ENCODE measurements at places on chromosomes 11 and 22. TPM values are rescaled to one million over a fixed set of nuclear protein-coding genes. Genes with fewer than 3 reads are reported as not detected.

Gene RASD2
- total RNA-seq, result 2.1 TPM

Gene NEU3
- total RNA-seq, result 5.4 TPM

Gene CLDN5
- total RNA-seq, result 41.0 TPM

Gene SPA17
- total RNA-seq, result 1.7 TPM

Gene CATSPERZ
- not detected for total RNA-seq

Gene ANGPTL5
- 0.25 TPM for total RNA-seq

Gene OR51B5
- total RNA-seq, result 0.25 TPM

Gene RBM4B
- total RNA-seq, result 6.3 TPM

Gene PITPNB
- total RNA-seq, result 55.0 TPM

DNA sequence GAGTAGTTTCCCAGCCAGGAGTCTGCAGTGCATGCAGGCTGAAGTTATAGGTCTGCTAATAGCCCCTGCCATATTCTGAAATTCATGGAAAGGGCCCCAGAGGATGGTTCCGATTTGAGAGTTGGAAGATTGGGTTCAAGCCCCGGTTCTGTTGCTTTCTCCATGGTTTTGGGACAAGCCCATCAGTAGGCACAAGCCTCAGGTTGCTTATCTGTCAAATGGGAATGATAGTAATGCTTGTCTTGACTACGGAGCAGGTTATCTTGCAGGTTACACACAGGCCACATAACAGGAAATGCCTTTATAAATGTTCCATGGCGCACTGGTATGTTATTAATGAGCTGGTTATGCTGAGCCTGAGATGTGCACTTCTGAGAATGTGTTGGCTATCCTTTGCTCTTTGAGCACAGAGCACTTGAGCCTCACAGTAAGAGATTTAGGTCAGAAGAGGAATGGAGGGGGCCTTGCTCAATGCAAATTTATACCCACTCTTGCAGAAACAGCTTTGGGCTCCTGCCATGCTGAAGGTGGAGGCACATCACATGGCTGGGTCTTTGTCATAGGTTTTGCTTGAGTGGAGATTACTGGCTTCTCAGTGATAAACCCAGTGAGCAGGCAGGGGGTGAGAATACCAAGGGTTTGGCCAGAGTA lies 47.1 kb downstream of the ZNRF3 start:
- DNase-seq, result no peak

GRCh38 chr11:125921042-125921441 lies 16.7 kb downstream of the DDX25 start:
- DNase-seq, result no peak

GRCh38 chr11:79697905-79698304 lies 257.1 kb upstream of the TENM4 start:
- DNase-seq, result no peak

DNA sequence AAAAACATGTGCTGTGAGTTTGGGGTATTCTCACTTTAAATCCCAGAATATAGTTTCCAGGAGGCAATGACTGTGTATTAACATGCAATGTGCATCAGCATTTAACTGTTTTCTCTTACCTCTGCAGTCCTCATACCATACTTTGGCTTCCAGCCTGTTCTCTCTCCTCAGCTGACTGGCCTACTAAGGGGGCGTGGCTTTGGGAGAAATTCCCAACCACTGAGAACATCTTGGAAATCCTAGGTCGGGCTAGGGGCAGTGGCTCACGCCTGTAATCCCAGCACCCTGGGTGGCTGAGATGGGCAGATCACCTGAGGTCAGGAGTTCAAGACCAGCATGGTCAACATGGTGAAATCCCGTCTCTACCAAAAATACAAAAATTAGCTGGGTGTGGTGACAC lies 13.5 kb upstream of the ZC3H12C start:
- no peak for DNase-seq

DNA sequence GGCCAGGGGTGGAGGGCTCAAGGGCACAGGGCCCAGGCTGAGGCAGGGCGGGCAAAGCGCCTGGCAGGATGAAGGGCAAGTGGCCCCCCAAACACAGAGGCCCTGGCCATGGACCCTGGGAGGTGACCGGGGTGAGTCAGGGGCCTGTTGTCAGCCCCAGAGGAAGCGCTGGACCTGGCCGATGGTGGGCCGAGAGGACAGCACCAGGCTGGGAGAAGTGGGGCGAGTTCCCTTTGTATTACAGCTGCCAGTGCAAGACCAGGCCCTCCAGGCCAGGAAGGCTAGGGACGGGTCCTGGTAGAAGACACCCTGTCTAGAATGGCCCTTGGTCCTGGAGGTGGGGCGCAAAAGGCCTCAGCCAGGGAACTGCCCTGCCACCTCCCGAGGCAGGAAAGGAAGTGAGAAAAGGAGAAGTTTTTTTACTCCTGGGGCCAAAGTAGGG lies 12.8 kb downstream of the CXCR5 start:
- no peak for DNase-seq

DNA sequence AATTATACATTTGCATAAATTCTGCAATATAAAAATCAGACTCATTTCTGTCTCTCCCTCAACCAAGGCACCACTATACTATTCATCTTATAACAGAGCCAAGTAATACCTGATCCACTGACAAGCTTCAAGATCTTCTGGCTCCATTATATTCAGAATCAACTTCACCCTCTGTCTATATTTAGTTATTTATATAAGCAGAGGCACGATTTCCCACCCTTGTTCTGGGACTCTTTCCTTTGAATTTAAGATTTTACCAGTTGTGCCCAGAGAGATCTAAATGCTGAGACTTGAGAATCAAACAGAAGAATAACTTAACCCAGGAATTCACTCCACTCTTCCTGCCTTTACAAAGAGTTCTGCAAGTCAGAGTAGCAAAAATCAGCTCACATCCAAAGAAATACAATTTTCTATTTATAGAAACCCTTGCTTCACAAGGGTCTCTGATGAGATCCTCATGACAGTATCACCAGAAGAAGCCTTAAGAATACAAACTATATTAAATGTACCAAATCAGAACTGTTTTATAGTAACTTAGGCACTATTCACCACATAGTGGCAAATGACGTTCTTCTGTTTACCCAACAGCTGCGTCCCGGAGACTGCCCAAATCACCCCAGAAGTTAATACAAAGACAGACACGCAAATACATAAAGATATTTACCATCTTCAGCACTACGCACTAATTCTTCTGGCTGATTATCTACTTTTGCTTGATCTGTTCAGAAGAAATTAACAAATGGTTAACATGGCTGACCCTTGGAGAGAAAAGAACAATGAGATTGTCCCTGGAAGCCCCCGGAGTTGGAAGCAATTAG lies 32.3 kb upstream of the CCDC89 start:
- no peak for DNase-seq

- no peak for DNase-seq
Observed at GRCh38 chr22:50605613-50606074, 5.1 kb downstream of the MAPK8IP2 start.

DNA sequence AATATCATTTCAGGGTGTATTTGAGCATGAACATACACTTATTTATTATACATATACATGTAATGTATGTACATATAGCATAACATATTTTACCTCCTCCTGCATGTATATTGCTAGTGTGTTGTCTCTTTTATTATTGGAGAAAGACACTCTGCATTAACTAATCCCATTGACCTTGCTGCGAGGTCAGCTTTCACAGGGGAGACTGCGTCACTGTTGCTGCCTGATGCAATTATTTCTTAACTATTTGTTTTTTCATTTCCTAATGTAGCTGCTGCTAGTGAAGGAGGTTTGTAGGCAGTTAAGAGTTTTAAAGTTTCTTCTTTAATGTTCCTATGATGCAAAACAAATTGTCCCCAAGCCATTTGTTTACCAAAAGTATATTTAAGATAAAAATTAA lies 185.4 kb upstream of the CNTN5 start:
- DNase-seq, result no peak

DNA sequence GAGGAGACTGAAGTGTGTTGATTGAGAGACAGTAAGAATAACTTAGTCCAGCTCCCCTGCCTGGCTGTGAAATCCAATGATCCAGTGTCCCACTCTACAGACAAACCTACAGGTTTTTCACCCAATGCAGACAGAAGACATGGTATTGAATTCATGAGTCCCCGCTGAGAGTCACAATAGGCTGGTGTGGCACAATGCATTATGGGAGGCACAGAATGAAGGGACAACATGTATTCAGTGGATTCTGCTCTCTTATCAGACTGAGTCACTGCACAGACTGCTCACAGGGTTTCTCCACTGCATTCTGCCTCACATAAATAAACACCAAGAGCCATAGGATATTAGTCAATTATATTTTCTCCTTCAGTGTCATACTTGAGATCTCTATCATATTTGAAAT lies 55.2 kb upstream of the TOP3B start:
- no peak for DNase-seq

DNA sequence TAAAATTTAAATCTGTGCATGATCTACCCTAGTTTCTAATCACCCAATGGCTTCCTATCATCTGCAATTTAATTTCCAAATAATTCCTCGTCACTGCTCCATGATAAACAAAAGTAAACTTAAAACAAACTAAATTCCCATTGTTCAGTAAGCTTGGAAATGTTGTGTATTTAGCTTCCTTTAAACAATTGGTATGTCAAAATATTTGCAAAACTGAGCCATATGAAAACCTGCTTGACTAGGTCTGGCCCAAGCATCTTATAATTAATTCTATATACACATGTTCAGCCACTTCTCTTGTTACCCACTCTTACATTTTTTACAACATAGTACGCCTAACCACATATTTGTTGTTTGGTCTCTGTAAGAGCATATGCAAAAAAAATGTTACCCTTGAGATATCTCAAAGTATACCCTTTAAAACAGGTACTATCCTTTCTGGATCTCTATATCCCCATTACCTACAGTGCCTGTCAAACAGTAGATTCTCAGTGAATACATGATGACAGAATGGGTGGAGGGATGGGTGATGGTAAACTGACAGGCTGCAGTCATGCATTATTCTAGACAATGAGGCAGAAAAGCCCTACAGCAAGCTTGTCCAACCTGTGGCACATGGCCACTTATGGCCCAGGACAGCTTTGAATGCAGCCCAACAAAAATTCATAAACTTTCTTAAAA lies 1277.9 kb upstream of the TENM4 start:
- DNase-seq, result no peak

DNA sequence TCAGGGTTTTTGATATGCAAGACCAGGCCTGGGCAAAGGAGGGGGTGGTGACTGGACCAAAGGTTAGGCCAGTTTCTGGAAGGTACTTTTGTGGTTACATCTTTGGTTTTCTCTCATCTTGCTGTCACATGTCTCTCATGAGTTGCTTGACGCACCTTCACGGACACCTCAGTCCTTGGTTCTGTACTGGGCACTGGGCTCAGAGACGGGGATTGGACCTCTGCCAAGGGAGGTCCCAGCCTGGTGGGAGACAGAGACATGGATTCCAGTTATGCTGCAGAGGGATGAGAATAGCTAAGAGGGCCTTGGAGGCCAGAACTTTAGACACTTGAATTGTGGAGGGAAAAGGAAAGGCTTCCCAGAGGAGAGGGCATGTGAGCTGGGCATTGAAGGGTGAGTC lies 1.7 kb downstream of the USP35 start:
- no peak for DNase-seq

- DNase-seq, result no peak
Observed at GRCh38 chr11:57650739-57651090, 1.0 kb upstream of the YPEL4 start.

DNA sequence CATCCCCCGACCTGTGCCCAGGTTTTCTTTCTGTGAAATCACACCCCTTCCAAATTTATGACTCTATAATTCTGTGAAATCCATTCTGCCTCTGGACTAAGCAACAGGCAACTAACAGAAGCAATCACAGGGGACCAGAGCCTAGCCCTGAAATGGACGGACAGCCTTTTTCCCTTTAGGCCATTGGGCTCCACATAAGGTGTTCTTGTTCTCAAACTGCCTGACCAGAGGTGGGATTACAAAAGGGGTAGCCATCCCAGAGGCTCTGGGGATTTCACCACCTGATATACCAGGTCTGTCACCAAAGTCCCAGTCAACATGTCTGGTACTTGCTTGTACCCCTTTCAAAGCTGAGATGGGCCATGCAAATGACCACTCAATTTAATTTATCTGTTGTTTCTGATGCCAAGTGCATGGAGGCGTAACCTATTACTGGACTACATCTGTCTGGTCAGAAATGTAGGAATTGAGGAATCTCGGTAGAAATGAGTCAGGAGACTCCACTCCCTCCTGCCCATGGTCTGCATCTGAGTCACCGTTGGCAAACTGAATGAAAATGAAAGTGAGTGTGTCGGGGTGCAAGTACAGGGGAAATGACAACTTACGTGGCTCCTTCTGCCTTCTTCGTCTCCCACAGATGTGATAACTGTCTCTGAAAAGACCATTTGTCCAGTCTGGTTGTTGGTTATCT lies 10.2 kb downstream of the DKK3 start:
- DNase-seq, result no peak

DNA sequence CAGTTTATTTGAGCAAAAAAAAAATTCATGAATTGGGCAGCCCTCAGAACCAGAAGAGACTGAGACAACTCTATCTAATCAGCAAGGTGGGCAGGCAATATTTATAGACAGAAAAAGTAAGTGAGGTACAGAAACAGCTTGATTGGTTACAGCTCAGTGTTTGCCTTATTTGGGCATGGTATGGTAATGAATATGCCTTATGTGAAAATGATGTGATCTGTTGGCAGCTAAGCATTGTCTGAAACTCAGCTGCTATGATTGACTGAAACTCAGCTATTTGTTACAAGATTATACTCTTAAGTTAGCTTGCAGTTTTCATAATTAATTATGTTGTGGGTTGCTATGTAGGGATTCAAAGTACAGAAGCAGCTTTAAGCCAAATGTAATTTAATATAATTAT lies 127.6 kb downstream of the CNTN5 start:
- DNase-seq, result no peak

- DNase-seq, result no peak
Observed at GRCh38 chr11:106369224-106369623, 291.8 kb downstream of the AASDHPPT start.

DNA sequence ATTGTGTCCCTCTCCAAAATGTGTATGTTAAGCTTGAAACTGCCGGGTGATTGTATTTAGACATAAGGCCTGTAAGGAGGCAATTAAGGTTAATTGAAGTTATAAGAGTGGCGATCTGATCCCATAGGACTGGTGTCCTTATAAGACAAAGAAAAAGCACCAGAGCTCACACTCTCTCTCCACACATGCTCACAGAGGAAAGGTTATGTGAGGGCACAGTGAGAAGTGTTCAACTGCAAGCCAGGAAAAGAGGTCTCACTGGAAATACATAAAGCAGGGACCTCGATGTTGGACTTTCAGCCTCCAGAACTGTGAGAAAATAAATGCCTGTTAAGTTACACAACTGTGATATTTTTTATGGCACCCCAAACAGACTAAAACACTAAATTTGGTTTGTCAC lies 1233.8 kb upstream of the CNTN5 start:
- no peak for DNase-seq

DNA sequence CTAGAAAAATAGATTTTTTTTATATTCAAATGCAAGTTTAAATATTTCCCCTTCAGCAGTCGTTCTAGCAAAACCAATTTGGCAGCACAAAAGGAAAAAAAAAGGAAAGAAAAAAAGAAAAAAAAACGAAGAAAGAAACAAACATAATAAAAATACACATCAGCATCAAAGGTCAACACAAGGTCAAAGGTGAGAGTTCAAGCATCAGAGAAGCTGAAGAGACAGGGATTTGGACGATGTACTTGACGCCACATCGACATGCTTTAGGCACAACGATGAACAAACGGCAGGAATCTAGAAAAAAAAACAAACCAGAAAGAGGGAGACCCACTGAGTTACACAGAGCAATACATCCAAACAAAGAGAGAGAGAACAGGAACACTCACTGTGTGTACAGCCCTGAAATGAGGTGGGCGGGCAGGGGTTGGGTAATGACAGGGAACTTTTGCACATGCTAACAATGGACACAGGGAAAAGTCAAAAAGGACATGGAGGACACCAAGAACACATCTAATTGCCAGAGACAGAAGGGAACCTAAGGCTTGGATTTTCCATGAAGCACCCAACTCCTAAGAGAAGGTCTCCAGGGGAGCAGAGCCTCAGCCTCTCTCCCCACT lies 19.8 kb upstream of the RAPSN start:
- DNase-seq, result no peak

Data from heart right ventricle (tissue), 16 donors.